Vein endothelial cell (primary cell): ENCODE measurements at places on chromosomes 13 and 19. TPM values are rescaled to one million over a fixed set of nuclear protein-coding genes. Genes with fewer than 3 reads are reported as not detected.

KLK4 gene
- not detected in 2 replicates for total RNA-seq

PGLYRP1 gene
- total RNA-seq = not detected in 2 replicates

DDX39A gene
- total RNA-seq = 63.4 and 97.1 TPM in 2 replicates

EPSTI1 gene
- total RNA-seq = 0.48 and 2.3 TPM in 2 replicates

SWSAP1 gene
- total RNA-seq = 1.7 and 2.3 TPM in 2 replicates

FFAR3 gene
- total RNA-seq = not detected in 2 replicates

CGB8 gene
- not detected in 2 replicates for total RNA-seq

MADCAM1 gene
- under 0.01 and 0.10 TPM in 2 replicates for total RNA-seq

GAPDHS gene
- total RNA-seq = not detected in 2 replicates

CATSPERD gene
- total RNA-seq = not detected in 2 replicates

TEAD2 gene
- total RNA-seq = 69.8 and 95.7 TPM in 2 replicates

ZNF813 gene
- total RNA-seq = 2.6 and 3.8 TPM in 2 replicates

TMEM145 gene
- not detected in 2 replicates for total RNA-seq

KATNAL1 gene
- 17.0 and 27.6 TPM in 2 replicates for total RNA-seq

CLEC17A gene
- total RNA-seq = not detected in 2 replicates

ANKRD10 gene
- 60.1 and 65.0 TPM in 2 replicates for total RNA-seq

GPR32 gene
- total RNA-seq = not detected in 2 replicates

RNF17 gene
- total RNA-seq = not detected in 2 replicates

ERFL gene
- not detected in 2 replicates for total RNA-seq

RASL11A gene
- 2.3 and 3.1 TPM in 2 replicates for total RNA-seq

MUC16 gene
- not detected in 2 replicates for total RNA-seq

ZNF544 gene
- 50.3 and 53.6 TPM in 2 replicates for total RNA-seq

SYNGR4 gene
- not detected in 2 replicates for total RNA-seq

SIGLEC8 gene
- total RNA-seq = not detected in 2 replicates

CCNA1 gene
- total RNA-seq = 2.3 and 3.2 TPM in 2 replicates

CGB5 gene
- total RNA-seq = not detected in 2 replicates

CELF5 gene
- total RNA-seq = not detected in 2 replicates

ZNF835 gene
- total RNA-seq = 0.29 TPM in 1 of 2 replicates, not detected in the other

FFAR1 gene
- not detected in 2 replicates for total RNA-seq

UBE2L5 gene
- total RNA-seq = not detected in 2 replicates

LPAR2 gene
- total RNA-seq = 1.3 and 1.8 TPM in 2 replicates

URAD gene
- not detected in 2 replicates for total RNA-seq

VSTM1 gene
- not detected in 2 replicates for total RNA-seq

C19orf33 gene
- total RNA-seq = 3.3 TPM in 1 of 2 replicates, not detected in the other

TLE6 gene
- 1.1 and 1.6 TPM in 2 replicates for total RNA-seq
